SJSA1 (cell line): ENCODE measurements at places on chromosomes 11 and 22.

DNA sequence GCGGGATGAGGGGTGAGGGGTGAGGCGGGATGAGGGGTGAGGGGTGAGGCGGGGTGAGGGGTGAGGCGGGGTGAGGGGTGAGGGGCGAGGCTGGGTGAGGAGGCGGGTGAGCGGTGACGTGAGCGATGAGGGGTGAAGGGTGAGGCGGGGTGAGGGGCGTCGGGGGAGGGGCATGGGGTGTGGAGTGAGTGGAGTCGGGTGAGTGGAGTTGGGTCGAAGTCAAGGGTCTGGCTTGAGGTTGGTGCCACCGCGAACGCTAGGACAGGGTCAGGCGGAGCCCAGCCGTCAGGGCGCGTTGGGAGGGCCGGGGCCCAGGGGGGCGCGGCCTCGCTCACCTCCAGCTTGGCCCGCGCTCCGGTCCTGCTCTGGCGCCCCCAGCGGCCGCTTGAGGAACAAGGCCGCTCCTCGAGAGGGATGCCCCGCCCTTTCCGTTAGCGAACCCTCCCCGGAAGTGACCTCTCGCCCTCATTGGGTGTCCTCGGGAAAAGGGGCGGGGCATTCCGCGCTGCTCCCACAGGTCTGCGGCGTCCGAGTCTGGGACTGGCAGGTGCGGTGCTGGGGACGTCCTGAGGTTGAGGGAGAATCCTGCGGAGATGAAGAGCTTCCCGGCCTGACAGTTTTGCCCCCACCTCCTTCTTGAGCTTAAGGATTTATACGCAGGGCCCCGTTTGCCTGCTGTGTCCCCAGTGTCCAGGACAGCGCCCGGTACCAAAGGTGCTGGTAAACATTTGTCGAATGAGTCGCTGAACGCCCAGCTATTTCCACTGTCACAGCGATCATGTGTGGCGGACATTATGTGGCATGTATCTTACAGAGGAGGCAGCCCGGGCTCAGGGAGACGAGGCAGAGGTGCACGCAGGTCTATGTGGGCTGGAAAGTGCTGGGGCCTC is at the start of gene SYCE3:
TSS of gene SYCE3 (minus strand) at position 397 of the 890 bp plus-strand sequence. CDS start 6,514 bp downstream, outside the sequence.
- peak; percentile 97 for DNase-seq

GRCh38 chr11:43397251-43397650 is 38.5 kb downstream of the TTC17 start:
- DNase-seq, result no peak

DNA sequence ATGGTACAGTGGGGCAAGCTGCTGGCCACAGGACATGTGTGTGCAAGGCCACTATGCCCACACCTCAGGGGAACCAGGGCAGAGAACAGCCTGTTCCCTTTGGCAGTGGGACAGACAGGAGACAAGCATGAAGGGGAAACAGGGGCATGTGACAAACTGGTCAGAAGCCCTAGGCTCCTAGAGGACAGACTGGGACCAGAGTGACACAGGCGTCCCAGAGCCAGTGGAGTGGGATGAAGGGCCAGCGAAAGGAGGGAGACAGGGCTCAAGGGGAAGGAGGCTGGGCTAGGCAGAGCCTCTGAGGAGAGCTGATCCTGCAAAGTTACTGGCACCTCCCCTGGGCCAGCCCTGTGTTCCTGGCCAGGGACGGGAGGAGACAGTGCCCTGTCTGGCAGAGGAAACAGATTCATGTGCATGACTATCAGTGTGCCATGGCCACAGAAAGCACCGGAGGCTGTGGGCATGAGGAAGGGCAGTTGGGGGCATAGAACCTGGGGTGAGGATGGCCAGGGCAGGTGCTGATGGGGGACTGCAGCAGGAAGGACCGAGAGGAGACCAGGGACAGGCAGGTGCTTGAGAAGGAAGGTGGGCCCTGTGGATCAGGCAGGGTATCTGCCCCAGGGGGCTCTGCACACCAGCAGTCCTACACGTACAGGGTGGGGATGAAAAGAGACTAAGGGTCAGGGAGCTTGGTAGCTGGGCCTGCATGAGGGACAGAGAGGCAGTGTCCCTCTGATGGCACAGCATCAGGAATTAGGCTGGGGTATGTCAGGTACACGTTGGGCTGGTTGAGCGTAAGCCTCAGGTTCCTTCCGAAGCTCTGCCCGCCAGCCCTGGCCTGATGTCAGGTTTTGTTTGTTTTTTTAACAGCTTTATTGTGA is 9.8 kb downstream of the DERL3 start:
- no peak for DNase-seq

GRCh38 chr11:60124802-60125432 is 36.5 kb downstream of the MS4A2 start:
- DNase-seq, result no peak

- DNase-seq, result peak; percentile 33
Observed at GRCh38 chr22:44201665-44202064, 20.9 kb downstream of the PARVG start.

DNA sequence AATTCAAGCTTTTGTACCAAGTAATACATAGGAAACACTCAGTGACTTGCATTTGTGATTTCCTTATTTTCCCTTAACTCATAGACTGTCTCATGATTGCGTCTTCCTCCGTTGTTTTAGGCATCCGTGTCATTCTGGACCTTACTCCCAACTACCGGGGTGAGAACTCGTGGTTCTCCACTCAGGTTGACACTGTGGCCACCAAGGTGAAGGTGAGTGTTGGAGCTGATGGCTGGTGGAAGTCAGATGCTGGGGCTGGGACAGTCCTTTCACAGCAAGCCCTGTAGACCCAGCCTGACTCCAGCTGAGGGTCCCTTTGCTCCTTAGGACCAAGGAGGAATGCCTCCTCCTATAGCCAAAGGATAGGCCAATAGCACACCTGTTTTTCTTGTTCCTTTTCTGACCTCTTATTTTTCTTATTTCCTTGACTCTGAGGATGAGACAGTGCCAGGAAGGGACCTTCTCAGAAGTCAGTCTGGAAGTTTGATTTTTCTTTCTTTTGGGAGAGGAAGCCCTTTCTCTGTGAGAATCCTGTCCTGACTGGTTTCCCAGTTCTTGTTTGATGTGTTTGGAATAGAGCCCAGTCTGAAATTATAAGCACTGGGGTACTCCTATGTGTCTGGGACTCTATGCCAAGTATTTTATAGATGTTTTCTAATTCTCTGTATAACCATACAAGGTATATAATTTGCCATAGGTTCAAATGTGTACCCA is 2.2 kb downstream of the SLC3A2 start:
- no peak for DNase-seq

DNA sequence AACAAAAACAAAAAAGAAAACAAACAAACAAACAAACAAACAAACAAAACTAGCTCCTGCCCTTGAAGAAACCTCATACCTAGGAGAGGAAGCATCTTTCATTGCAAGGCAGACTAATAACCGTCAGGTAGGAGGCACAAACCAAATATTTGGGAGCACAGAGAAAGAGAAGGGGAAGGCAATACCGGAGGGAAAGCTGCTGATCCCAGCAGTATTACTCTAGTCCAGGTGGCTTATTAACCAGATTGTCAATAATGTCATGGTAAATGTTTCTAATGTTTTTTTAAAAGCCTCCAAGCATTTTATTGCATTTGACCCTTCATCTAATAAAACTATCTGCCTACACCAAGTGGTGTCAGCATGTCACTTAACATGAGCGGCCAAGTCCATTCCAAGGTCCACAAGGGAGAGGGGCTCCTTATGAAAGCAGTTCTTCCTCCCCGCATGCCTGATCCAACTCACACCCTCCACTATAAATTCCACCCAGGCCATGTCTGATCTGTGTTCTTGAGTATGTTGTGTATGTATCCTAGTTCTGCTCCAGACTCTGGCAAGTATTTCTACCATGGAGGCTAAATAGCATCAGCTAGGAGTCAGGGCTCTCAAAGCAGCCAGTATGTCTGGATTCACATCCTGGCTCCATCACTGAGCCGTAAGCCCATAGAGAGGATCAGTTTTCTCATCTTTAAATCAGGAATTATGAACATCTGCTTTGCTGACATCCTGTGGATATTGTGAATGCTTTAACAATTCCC is 208.1 kb upstream of the TENM4 start:
- DNase-seq, result no peak

DNA sequence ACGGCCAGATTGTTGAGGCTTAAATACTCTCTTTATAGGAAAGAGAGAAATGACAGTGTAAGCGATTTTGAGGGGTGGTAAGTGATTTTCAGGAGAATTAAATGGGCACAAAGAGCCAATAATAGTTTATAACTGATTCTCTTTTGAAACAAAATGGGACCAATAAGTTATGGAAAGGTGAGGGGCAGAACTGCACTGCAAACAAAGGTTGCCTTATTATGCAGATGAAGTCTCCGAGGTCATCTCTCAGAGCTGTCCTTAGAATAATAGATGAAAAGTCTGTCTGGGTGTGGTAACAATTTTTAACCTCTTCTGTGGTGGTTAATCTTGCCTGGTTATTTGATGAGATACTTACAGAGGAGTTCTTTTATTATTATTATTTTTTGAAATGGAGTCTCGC is 14.7 kb upstream of the CRTAM start:
- DNase-seq, result no peak

DNA sequence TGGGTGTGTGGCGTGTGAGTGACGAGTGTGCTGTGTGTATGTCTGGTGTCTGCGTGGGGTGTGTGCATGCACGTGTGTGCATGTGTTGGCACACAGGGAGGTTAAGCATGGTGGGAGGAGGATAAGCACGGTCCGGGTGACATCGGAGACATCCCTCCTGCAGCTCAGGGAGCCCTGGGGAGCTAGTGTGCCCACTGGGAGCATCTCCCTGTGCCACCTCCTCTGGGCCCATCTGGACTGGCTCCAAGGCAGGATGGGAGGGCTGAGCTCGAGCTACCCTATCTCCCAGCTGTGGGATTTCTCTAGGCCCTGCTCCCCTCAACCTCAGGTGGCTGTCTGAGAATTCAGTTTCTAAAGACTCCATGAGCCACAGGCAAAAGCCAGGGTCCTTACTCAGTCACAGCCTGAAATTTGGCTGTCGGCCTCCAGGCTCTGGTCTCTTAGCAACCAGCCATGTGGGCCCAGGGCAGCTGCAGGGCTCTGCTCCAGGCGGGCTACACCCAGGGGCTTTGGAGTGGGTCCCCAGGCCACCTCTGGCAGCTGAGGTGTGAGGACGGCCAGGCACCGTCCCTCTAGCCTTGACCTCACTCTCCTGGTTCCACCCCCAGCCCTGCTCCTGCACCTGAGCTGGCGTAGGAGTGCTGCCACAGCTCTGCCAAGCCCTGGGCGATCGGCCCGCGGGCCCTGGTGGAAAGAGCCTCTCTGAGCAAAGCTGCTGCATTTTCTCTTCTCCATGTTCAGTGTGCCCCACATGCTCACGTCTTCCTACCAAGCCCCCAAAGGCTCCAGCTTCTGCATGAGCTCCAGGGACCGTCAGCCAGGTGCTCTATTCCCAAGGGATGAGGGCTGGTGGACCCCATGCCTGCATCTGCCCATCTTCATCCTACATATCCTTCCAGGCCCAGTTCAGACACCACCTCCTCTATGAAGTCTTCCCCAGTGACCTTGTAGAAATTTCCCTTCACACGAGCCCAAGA is 39.7 kb downstream of the RTL6 start:
- no peak for DNase-seq

DNA sequence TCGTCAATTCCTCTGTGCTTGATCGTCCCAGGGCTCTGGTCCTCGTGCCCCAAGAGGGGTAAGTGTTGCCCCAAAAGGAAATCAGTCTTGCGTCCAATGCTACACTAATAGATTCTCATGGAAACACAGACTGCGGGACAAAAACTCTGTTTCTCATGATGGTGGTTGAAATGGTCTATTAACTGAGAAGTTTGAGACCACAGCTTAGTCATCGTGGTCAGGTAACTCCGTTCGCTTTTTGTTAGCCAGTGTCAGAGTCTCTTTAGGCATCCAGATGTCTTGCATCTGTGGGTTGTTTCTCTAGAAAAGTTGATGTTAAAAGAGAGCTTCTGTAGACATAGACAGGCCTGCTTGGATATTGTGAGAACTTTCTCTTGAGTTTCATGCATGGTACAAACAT is 104.6 kb upstream of the SORL1-AS1 start:
- DNase-seq, result no peak

GRCh38 chr11:121385688-121386087 is 66.4 kb upstream of the SORL1 start:
- DNase-seq, result no peak

DNA sequence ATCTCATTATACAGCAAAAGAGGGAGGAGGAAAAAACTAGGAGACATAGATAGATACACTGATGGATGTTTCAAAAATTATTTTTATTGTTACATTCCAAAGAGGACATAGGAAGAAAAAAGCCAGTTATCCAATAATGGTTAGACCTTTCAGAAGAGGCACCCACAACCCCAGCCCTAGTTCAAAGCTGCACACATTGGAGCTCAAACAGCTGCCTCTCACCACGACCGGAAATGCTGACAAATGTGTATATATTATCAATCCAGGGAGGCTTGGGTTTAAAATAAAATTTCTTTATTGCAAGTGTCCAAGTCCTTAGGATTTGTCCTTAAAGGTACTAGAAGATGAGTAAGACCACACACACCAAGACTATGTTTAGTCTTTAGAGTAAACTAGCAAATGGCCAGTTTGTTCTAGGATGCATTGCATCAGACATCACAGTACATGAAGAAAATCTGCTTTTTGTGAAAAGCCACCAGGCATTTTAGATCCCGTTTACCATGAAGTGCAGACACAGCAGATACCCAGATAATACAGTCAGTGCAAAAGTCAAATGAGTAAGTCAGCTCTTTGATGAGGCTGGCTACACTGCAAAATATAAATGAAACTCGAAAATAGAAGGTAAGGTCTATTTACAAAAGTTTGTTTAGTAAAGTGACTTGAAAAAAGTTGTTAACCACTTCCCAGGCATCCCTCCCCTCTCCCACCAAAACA is 4.6 kb upstream of the ASCL3 start:
- peak; percentile 1 for DNase-seq

DNA sequence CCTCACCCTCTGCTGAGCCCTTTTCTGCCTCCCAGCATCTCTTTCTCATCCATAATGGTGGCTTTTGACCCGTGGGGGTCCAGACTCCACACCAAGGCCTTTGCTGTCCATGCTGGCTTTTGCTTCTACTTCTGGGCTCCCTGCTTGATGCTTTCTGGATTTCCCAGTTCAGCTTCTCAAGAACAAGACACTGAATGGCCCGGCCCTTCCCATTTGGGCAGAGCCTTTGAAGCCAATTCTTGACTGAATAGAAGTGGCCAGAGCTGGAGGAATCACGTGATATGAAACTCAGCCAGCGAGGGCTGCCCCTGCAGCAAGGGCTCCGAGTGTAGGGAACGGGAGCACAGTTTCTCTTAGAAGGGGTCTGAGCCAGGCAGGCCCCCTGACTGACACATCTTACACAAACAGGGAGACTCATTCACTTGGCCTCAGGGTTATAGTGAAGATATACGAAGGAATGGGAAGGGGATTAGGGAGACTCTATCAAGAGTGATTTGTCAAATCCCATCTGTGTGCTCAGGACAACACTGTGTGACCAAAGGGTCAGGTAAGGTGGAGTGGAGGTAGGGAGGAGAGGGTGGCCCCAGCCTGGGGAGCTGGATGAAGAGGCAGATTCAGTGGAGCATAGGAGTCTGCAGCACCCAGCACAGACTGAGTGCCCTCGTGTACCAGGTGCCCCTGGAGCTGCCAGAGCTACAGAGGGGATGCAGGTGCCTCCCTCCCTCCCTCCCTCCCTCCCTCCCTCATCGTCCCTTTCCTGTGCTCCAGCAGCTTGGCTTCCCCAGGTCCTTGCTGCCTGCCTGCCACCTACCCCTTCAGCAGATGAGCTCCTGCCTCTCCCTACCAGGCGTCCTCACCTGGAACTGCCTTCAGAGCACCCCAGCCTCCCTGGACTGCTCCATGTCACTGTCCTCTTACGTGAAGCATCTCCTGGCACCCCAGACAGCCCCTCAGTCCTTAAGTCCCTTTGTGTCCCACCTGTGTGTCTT is 106.0 kb downstream of the TRIM29 start:
- no peak for DNase-seq
